Astrocyte of the spinal cord (primary cell): ENCODE measurements at places on chromosomes 4 and X.

DNA sequence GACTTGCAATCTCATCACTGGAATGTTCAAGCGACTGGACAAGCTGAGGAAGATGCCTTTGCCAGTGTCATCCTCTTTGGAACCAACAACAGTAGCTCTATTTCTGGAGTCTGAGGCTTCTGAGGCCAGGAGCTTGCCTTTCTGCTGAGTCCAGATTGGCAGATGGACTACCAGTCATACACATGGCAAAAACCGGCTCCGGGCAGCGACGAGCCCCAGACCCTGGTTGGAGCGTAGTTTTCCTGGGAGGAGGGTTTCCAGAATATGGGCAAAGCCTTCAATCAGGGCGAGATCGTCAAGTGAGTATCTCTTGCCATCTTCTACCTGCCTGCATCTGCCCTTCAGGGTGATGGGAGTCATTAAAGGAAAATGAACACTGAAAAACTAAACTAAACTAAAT, 807.9 kb downstream of the C4orf33 start:
- DNase-seq: no peak

DNA sequence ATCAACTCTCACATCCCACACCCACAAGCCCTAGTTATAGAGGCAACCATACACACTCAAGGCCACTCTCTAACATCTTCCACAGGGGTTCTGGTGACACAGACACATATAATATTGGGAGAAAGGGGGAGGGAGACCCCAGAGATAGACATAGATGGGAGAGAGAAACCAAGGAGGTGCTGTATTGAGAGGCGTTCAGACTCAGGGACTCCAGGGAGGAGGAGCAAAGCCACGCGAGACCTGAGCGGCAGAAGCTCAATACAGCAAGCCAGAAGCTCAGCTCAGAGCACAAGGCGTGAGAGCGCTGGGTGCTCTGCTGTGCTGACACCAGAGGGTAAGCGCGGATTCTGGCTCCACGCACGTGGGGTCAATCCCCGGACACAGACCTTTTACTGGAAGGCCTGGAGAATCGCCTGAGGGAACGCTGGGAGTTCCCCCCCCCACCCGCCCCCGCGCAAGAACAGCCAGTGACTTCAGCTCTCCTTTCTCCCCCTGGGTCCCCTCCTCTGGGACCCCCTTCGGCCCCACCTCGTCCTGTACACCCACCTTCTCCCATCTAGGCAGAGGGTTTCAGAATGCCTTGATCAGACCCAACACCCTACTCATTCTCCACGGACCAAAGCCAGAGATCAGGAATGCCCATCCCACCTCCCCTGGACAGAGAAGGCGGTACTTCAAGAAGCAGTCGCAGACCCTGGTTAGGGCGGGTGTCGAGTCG, 8.7 kb downstream of the MSX1 start:
- no peak for DNase-seq

DNA sequence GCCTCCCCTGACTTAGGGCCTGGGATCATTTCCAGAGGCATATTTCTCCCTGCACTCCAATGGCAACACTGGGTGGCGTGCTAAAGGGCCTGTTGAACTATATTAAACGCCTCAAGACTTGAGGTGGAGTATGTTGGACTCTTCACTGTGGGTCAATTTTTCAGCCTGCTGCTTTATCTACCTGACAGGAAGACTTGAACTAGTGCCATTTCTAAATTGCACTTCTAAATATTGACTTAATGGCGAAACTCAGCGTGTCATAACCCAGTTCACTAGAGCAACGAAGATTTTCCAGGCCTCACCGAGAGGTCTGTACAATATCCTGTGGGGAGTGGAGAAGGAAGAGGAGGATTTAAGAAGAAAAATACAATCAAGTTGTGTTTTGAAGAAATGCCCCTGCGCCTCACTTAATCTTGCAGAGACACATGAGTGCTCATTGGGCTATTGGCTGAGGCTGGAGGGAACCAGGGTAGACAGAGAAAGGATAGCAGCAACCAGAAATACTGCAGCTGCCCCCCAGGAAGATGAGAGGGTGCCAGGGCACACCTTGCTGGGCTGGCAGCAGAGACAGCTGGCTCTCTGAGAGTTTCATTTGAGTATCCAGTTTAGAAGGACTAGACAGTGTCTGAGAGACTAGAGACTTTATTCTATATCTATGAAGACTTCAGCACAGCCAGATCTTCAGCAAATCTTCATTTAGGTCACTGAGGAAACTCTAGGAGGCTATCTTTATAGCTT, 67.4 kb downstream of the ENPP6 start:
- DNase-seq: no peak

GRCh38 chr4:87416965-87417364, 5.4 kb upstream of the NUDT9 start:
- DNase-seq: no peak

- no peak for DNase-seq
These were observed 557.0 kb upstream of the GALNTL6 start for GRCh38 chr4:171256223-171256622.

- DNase-seq: no peak
These were observed 53.1 kb upstream of the PLAC1 start for GRCh38 chrX:134711135-134711921.

DNA sequence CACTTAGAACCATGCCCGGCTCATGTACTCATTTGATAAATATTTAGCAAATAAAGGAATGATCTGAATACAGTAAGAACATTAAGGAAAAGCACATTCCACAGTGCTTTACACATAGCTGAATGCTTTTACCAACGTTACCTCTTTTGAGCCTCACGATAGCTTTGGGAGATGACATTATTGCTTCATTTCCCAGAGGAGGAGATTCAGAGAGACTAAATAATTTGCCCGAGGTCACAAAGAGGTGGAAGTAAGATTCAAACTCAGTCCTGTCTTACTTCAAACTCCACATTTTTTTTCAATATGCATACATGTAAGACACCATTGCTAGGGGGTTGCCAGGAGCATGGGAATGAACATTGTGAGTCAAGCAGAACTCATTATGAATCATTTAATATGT, 538.5 kb downstream of the BCOR start:
- peak; percentile 17 for DNase-seq

DNA sequence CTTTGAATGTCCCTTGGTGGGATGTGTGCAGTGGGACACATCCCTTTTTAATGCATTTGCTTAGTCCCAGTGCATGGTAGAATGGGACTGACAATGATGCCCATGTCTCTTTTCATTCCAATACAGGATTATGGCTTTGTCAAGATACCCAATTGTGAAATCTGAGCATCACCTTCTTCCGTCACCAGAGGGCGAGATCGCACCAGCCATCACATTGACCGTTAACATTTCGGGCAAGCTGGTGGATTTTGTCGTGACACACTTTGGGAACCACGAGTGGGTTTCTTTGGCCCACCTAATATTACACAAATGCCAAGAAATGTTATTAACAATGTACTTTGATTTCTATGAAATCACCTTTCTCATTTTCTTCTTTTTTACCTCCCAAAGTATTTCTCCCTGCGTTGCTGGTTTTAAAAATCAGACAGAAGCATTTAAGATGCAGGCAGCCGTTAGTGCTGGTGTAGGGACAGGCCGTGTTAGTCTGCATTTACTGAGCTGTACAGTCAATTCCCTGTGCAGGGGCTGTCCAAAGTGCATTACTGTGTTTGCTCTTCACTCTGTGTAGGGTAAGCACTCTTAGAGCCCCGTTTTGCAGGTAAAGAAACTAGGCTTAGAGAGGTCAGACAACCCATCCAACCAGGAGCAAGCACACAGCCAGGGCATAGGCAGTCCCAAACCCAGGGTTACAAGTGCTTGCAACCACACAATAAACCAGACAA, 46.5 kb downstream of the CWH43 start:
- DNase-seq: peak; percentile 9

- DNase-seq: no peak
These were observed 2.2 kb downstream of the SLITRK4 start for GRCh38 chrX:143633461-143634308.

DNA sequence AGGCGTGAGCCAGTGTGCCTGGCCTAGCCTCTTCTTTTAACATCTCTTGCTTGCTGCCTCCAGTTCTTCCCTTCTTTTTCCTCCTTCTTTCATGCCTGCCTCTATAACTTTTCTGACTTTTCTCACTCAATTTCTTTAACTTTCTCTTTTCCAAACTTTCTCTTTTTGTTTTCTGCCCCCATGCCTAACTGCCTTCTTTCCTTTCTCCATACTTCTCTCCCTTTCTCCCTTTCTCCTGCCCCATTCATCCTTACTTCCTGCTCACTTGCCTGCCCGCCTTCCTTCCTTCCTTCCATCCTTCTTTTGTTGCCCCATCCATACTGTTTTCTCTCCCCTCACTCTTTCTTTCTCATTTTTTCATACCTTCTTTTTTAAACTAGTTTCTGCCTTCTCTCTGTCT, 105.2 kb downstream of the RBMX2 start:
- DNase-seq: no peak

- DNase-seq: no peak
These were observed 372.6 kb downstream of the BCOR start for GRCh38 chrX:39725114-39725513.

DNA sequence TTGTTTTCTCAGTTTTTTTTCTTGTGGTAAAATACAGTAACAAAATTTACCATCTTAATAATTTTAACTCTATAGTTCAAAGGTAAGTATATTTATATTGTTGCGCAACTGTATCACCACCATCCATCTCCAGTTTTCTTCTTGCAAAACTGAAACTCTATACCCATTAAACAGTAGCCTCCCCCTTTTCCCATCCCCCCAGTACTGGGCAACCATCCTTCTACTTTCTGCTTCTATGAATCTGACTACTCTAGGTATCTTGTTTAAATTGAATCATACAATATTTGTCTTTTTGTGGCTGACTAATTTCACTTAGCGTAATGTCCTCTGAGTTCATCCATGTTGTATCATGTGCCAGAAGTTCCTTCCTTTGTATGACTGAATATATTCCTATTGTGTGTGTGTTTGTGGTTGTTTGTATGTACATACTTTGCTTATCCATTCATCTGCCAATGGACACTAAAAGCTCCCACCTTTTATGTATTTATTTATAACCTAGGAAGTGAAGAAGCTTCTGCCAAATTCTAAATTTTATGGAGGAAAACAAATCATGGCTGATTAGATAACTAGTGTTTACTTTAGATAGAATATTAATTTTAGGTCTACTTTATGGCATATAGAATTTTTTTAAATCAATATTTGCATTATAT, 10.0 kb downstream of the ABHD18 start:
- DNase-seq: peak; percentile 14

- DNase-seq: peak; percentile 13
These were observed 147.5 kb downstream of the FBXO8 start for GRCh38 chr4:174135936-174136406.

DNA sequence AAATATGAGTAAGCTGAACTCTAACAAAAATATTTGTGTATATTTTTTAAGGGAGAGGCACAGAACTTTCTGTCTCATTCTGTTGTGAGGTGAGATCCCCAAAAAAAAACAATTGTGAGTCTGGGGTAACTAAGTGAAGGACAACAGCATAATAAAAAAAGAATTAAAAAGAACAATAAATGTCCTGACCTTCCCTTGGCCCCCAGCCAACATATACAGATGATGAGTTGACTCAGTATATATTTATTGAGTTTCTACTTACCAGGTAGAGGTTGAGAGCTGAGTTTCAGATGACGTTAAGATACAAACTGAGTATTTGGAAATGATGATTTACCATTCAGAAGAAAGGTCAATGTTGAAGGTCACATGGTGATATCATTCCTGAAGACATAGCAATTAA, 239.5 kb downstream of the KCNIP4 start:
- no peak for DNase-seq

- DNase-seq: no peak
These were observed 51.6 kb upstream of the PTPN13 start for GRCh38 chr4:86542319-86543027.
